ENCODE measurements at places on chromosomes 12 and 14. TPM values are rescaled to one million over a fixed set of nuclear protein-coding genes. Genes with fewer than 3 reads are reported as not detected.

Gene RNASE13
- not detected for total RNA-seq

Gene PLEKHH1
- total RNA-seq, result 11.5 TPM

Gene STAB2
- not detected for total RNA-seq

Gene NTN4
- 76.7 TPM for total RNA-seq

Gene NUDT14
- total RNA-seq, result 87.4 TPM

All from kidney epithelial cell (primary cell).